ENCODE measurements at places on chromosomes 5 and 9. TPM values are rescaled to one million over a fixed set of nuclear protein-coding genes. Genes with fewer than 3 reads are reported as not detected.

GRCh38 chr5:35342664-35343063, 112.4 kb upstream of the PRLR start:
- no peaks in the 10 kb centered on the region for H3K27me3 ChIP-seq
- H3K27ac ChIP-seq: no peak overlapping the region
- no peak overlapping the region for H3K4me3 ChIP-seq
- no peak for DNase-seq
- no peaks in the 10 kb centered on the region for H3K36me3 ChIP-seq
- H3K4me1 ChIP-seq: no peaks in the 10 kb centered on the region

DNA sequence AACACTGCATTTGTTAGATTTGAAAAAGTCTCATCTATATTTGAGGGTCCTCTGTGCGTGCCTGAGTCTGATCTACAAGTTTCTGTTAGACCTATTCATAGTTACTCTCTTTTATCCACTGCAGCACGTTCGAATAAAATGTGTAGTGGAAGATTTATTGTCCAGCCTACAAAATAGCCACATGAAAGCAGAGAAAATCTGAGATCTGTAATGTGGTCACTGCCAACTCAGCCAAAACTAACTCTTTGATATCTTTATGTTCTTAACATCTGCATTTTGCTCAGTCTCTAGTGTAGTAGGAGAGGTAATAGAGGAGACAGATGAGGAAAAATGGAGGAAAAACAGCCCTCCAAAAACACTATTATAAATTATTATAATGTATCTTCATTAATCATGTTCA, 354.0 kb downstream of the NPR3 start:
- no peak overlapping the region for H3K4me3 ChIP-seq
- H3K27me3 ChIP-seq: no peaks in the 10 kb centered on the region
- no peak for DNase-seq
- H3K4me1 ChIP-seq: no peaks in the 10 kb centered on the region

DNA sequence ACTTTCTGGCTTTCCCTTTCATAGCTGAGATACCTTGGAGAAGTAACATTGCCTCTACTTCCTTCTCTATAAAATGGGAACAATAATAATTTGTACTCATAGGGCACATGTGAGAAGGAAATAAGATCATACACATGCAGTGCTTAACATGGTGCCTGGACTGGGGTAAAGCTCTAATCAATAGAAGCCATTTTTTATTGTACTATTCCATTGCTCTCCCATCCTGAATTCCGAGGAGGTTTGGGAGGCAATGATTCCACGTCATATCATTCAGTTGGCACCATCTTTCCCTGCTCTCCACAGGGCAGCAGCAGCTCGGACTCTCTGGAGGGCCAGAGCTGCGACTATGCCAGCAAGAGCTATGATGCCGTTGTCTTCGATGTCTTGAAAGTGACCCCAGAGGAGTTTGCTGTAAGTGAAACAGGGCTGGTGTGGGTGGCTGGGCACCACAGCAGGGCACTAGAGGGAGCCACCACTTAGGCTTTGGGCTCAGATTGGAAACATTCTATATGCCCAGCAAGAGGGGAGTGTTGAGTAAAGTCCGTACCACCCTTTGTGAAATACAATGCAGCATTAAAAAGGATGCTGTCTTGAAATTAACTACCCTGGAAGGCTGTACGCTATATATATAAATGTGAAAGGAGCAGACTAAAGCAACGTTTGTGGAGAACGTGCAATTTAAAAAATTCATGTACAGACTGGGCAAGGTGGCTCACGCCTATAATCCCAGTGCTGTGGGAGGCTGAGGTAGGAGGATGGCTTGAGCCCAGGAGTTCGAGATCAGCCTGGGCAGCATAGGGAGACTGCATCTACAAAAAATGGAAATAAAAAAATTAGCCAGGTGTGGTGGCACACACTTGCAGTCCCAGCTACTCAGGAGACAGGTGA, 51.2 kb downstream of the RALGPS1 start:
- no peaks in the 10 kb centered on the region for H3K4me1 ChIP-seq
- no peaks in the 10 kb centered on the region for H3K36me3 ChIP-seq
- no peak overlapping the region for H3K27ac ChIP-seq
- H3K27me3 ChIP-seq: no peaks in the 10 kb centered on the region
- no peak for DNase-seq

DNA sequence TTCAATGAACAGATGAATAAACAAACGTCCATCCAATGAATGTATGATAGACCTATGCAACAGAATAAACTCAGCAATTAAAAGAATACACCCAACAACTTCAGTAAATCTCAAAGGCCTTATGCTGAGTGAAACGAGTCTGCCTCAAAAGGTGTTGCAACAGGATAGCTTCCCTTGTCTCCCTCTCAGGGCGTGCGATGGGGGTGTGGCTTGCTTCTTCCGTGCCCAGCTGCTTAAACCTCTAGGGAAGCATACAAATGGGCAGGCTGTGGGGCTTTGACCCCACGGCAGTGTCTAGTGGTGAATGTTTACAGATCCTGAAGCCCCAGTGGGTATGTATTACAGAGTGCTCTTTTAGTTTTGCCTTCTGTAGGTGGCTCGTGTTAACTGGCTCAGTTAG, 87.0 kb upstream of the CCL21 start:
- no peaks in the 10 kb centered on the region for H3K4me1 ChIP-seq
- no peaks in the 10 kb centered on the region for H3K36me3 ChIP-seq
- no peak overlapping the region for H3K4me3 ChIP-seq
- no peak overlapping the region for H3K27ac ChIP-seq
- no peaks in the 10 kb centered on the region for H3K27me3 ChIP-seq

GRCh38 chr9:69299826-69300225, 25.2 kb upstream of the ENTREP1 start:
- no peak overlapping the region for H3K4me3 ChIP-seq
- H3K27ac ChIP-seq: no peak overlapping the region
- H3K36me3 ChIP-seq: no peaks in the 10 kb centered on the region
- no peaks in the 10 kb centered on the region for H3K4me1 ChIP-seq
- no peak for DNase-seq

- H3K4me1 ChIP-seq: no peaks in the 10 kb centered on the region
- H3K36me3 ChIP-seq: no peaks in the 10 kb centered on the region
- no peaks in the 10 kb centered on the region for H3K27me3 ChIP-seq
- H3K4me3 ChIP-seq: no peak overlapping the region
Observed at GRCh38 chr5:16428359-16428758, 37.2 kb downstream of the ZNF622 start.

DNA sequence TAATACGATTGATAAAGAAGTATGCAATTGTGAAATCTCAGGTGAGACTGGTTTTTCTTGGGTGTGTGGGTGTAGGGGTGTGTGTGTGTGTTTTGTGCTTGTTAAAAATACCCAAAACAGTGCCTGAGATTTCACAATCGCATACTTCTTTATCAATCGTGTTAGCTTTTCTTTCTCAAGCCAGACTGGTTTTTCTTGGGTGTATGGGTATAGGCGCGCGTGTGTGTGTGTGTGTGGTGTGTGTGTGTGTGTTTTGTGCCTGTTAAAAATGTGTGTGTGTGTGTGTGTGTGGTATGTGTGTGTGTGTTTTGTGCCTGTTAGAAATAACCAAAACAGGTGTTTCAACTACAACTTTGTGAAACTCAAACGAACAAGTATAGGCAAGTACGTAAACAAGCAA, 53.7 kb downstream of the CERT1 start:
- H3K4me3 ChIP-seq: no peak overlapping the region
- H3K4me1 ChIP-seq: peaks cover 9% of the 10 kb centered on the region
- H3K27ac ChIP-seq: no peak overlapping the region
- DNase-seq: no peak

DNA sequence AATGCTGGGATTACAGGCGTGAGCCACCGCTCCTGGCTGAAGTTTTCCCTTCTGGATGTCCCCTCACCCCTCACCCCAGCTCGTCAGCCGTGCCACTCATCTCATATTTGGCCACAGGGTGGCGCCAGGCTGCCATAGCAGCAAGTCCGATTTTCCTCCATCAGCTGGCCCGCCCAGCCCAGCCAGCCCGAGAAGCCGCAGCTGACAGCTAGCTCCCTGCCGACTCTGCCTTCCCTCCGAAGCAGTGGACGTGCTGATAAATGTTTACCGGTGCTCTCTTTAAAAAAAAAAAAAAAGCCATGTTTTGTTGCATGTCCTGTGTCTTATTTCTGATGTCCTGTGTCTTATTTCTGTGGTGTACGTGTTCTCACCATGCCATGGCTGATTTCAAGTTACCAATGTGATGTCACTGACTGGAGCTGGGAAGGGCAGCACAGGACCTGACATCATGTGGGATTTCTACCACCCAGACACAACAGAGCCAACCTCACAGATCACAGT, 58.3 kb downstream of the PFDN1 start:
- H3K4me1 ChIP-seq: peaks cover 45% of the 10 kb centered on the region
- H3K36me3 ChIP-seq: no peaks in the 10 kb centered on the region
- no peak overlapping the region for H3K27ac ChIP-seq

GRCh38 chr5:172454358-172455086, at the start of gene SH3PXD2B:
SH3PXD2B (minus strand) TSS chr5:172454525; CDS start chr5:172454352, 173 bp downstream.
- H3K27me3 ChIP-seq: no peaks in the 10 kb centered on the region
- H3K4me1 ChIP-seq: peaks cover 51% of the 10 kb centered on the region
- peak within 1 kb of the TSS; percentile 97 for H3K27ac ChIP-seq
- no peaks in the 10 kb centered on the region for H3K36me3 ChIP-seq

DNA sequence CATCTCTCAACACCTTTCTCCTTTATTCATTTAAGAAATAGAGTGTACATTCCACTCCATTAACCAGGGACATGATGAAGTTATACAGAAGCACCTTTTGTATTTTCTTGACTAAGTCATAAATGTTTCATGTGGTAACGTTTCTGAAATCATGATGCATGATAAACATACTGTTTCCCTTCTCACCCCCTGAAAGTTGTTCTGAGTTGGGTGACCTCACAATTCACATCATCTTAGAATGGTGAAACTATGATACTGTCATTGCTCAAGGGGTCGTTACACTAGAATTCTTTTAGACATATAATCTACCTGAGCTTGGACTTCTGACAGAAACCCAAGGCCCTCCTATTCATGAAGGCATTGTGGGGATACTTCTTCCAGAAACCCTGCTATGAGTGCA, 37.8 kb upstream of the MIER3 start:
- no peaks in the 10 kb centered on the region for H3K4me1 ChIP-seq
- H3K4me3 ChIP-seq: no peak overlapping the region
- no peaks in the 10 kb centered on the region for H3K36me3 ChIP-seq
- no peak overlapping the region for H3K27ac ChIP-seq
- H3K27me3 ChIP-seq: no peaks in the 10 kb centered on the region
- no peak for DNase-seq

DNA sequence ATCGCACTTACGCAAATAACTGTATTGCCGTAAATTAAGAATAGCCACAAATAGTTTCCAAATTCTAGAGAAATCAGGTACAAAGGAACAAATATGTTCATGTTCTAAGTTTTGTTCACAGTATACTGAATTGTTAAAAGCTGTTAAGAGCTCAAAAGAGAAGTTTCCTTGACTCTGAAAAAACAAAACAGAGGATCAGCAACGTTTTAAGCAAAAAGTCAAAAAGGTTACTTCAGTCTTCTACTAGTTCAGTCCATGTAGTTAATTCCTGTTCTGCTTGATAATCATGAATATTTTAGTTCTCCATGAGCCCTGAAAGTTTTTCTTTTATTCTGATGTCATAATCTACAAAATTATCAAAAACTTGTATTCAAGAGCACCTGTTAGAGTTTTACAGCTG, 128.6 kb upstream of the MAST4 start:
- no peaks in the 10 kb centered on the region for H3K4me1 ChIP-seq
- no peak overlapping the region for H3K4me3 ChIP-seq
- no peaks in the 10 kb centered on the region for H3K27me3 ChIP-seq
- no peaks in the 10 kb centered on the region for H3K36me3 ChIP-seq

GRCh38 chr9:27499451-27499850, 24.6 kb upstream of the IFNK start:
- no peak overlapping the region for H3K4me3 ChIP-seq
- H3K27ac ChIP-seq: no peak overlapping the region
- H3K27me3 ChIP-seq: no peaks in the 10 kb centered on the region
- no peaks in the 10 kb centered on the region for H3K36me3 ChIP-seq

PHF24 gene
- total RNA-seq: 0.25 TPM

DRD1 gene
- not detected for total RNA-seq

SV2C gene
- 3.4 TPM for total RNA-seq

PCSK1 gene
- 1.7 TPM for total RNA-seq

PCAT7 gene
- not detected for total RNA-seq

GNE gene
- 16.0 TPM for total RNA-seq

CCNO gene
- total RNA-seq: not detected

PCDHB16 gene
- total RNA-seq: 12.3 TPM

SAXO1 gene
- not detected for total RNA-seq

FBXO10 gene
- total RNA-seq: 14.0 TPM

PCDHAC2 gene
- total RNA-seq: 3.9 TPM

All from vagina (tissue), 2 donors.